ENCODE measurements at places on chromosomes 11 and 22.
A peak's percentile ranks its signal among the peaks of the same experiment; 100 is the strongest.

- no peak for DNase-seq
Measured at GRCh38 chr22:39379756-39380730, 19.5 kb upstream of the TAB1 start.

DNA sequence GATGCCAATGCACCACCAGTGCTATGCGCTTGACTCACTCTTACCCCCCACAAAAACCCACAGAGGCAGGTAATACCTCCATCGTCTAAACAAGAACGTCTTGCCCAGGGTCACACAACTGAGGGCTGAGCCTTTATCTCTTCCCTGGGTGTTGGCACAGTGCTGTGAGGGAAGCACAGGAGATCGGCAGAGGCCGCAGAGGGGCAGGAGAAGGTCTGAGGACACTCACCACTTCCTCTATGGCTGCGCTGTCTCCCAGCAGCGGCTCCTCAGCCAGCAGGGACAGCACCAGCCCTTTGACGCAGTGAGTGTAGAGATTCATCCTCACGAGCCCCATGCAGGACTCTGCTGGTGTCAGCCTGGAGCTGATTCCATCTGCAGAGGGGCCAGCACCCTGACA, 19.9 kb downstream of the HPS4 start:
- no peak for DNase-seq

DNA sequence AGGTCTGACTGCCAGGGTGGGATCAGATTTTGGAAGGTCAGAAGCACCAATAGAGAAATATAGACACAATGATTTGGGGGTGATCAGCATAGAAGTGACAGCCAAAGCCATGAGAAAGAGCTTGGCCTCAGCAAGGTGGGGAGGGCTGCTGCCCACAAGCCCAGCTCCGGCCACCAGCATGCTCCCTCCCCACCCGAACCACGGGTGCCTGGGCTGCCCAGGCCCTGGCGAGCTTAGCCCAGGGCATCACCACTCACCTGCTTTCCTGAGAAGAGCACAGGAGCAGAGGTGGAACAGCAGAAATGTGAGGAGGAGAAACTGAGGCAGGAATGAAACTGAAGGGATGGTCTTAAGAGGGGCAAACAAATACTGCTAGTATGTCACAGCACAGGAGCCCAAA, 48.8 kb downstream of the LRFN4 start:
- no peak for DNase-seq

GRCh38 chr11:1565173-1565903, 6.7 kb downstream of the DUSP8 start:
- DNase-seq: no peak

GRCh38 chr11:47578524-47579494, at the start of the genes KBTBD4 and NDUFS3:
TSS of gene KBTBD4 (minus strand) at chr11:47578970. CDS start at chr11:47578951, 19 bp downstream.
TSS of gene NDUFS3 (plus strand) at chr11:47579074. CDS start at chr11:47579092, 18 bp downstream.
- DNase-seq: peak; percentile 63

DNA sequence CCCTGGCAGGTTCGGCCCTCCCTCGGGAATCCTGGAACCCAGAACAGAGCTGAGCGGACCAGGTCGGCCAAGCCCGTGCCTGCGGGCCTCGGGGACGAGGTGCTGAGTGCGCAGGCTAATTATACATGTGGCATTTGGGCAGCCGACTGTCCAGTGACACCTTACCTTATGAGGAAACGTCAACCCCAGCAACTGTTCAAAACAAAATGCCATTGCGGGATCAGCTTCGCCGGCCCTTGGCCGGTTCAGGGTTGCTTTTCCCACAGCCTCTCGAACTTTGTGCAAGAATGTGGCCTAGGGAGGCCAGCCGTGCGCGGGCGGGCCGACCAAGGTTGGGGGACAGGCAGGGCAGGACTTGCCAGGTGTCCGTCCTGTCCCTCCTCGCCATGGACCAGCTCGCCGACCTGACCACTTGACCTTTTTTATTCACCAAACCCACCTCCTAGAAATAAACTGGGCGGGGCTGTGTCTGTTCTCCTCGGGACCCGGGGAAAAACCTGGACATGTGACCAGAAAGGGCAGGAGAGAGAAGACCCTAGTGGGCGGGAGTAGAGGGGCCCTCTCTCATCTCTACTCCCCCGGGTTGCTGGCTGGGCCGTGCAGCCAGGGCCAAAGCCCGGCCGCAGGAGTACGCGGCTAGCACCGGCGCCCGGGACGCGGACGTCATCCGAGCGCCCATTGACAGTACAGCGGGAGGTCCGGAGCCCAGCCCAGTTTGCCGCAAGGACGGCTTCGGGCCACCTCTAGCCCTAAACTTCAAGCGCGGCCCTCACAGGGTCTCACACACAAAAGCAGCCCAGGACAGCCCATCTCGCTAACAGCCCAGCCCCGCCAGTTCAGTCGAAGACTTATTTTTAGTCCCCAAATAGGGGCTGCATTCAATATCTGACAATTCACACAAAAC, 134.3 kb upstream of the C11orf58 start:
- DNase-seq: no peak

GRCh38 chr22:24357547-24357946, 69.9 kb upstream of the ADORA2A start:
- DNase-seq: no peak

- DNase-seq: no peak
Measured at GRCh38 chr22:39289533-39289932, 29.9 kb downstream of the RPL3 start.

Measured in activated naive CD8-positive, alpha-beta T cell treated with anti-CD3 and anti-CD28 coated beads, Interleukin-2, amount 50 U/mL, for 16 hours (primary cell).